HT1080 (cell line): ENCODE measurements at places on chromosomes 5 and 9. TPM values are rescaled to one million over a fixed set of nuclear protein-coding genes. Genes with fewer than 3 reads are reported as not detected.

The AMBP gene
- 0.30 and 0.47 TPM in 2 replicates for total RNA-seq

The OTULIN gene
- 27.9 and 33.2 TPM in 2 replicates for total RNA-seq

The ARL10 gene
- 0.79 and 2.2 TPM in 2 replicates for total RNA-seq

The MED10 gene
- 24.3 and 40.2 TPM in 2 replicates for total RNA-seq

The FSD1L gene
- 1.8 and 2.7 TPM in 2 replicates for total RNA-seq

The CACFD1 gene
- total RNA-seq, result 0.37 and 1.1 TPM in 2 replicates

The CRB2 gene
- total RNA-seq, result not detected in 2 replicates

The PLAC8L1 gene
- not detected in 2 replicates for total RNA-seq

The MVB12B gene
- total RNA-seq, result 5.1 and 6.2 TPM in 2 replicates

The ST8SIA4 gene
- total RNA-seq, result not detected in 2 replicates

The CDO1 gene
- total RNA-seq, result 1.4 and 3.3 TPM in 2 replicates
